Effector memory CD8-positive, alpha-beta T cell (primary cell): ENCODE measurements at places on chromosomes 13 and 19.

- H3K4me1 ChIP-seq: no peaks in the 10 kb centered on the region
- H3K27ac ChIP-seq: no peak overlapping the region
- no peak for DNase-seq
- H3K36me3 ChIP-seq: no peaks in the 10 kb centered on the region
- H3K4me3 ChIP-seq: no peak overlapping the region
These were observed 1626.2 kb upstream of the PCDH20 start for GRCh38 chr13:63041640-63042414.

DNA sequence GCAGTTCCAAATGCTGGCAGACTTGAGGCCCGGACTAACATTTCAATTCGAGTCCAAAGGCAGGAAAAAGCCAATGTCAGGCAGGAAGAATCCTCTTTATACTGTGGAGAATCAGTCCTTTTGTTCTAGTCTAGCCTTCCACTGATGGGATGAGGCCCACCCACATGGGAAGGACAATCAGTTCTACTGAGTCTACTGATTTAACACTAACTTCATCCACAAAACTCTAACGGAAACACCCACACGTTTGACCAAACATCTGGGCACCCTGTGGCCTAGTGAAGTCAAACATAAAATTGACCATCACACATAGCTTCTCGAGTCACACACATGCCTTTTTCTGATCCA is 100.3 kb downstream of the UBL3 start:
- no peaks in the 10 kb centered on the region for H3K36me3 ChIP-seq
- no peak overlapping the region for H3K4me3 ChIP-seq
- no peak overlapping the region for H3K27ac ChIP-seq
- no peaks in the 10 kb centered on the region for H3K4me1 ChIP-seq
- no peak for DNase-seq
- peaks cover 41% of the 10 kb centered on the region for H3K27me3 ChIP-seq

DNA sequence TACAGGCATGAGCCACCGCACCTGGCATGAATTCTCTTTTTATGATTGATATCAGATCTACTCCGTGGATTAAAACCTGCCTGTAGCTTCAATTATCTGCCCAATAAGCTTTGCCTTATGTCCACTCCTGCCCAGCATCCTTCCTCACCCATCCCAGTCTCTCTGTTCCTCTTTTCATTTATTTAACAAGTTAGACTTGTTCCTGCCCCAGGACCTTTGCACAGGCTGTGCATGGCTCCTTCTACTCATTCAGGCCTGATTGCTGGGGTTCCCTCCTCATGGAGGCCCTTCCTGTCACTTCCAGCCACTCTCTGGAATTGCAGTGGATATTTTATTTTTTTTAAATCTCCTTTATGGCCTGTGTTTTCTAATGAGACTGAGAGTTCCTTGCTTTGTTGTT is 27.6 kb downstream of the SMARCA4 start:
- no peak overlapping the region for H3K4me3 ChIP-seq
- H3K36me3 ChIP-seq: peaks cover 40% of the 10 kb centered on the region
- no peaks in the 10 kb centered on the region for H3K27me3 ChIP-seq
- no peak overlapping the region for H3K27ac ChIP-seq

- H3K4me3 ChIP-seq: no peak overlapping the region
- peaks cover 18% of the 10 kb centered on the region for H3K27me3 ChIP-seq
- no peak for DNase-seq
- H3K36me3 ChIP-seq: peaks cover 3% of the 10 kb centered on the region
- H3K27ac ChIP-seq: no peak overlapping the region
These were observed 5.8 kb upstream of the CYP4F8 start for GRCh38 chr19:15609261-15609660.

DNA sequence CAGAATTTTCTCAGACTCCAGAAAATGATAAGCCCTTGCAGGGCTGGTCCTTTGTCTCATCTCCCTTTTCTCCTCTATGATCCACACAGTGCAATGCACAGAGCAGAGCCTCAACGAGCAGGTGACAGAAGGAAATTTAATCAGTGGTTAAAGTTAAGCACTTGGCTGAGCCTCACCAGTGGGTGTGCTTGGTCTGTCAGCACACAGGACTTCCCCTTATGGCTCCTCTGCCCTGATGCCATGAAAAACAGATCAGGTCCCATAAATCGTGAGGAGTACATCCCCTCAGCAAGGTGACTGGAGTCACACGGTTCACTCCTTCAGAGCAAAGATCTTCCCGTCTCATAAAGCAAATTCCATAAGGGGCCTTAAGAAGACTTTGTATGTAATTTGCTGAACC is 818.2 kb downstream of the UQCRFS1 start:
- DNase-seq: no peak
- no peak overlapping the region for H3K4me3 ChIP-seq
- no peaks in the 10 kb centered on the region for H3K27me3 ChIP-seq
- no peaks in the 10 kb centered on the region for H3K4me1 ChIP-seq

GRCh38 chr13:23427881-23428528 is 5.5 kb downstream of the SACS start:
- H3K27me3 ChIP-seq: peaks cover 42% of the 10 kb centered on the region
- no peak overlapping the region for H3K27ac ChIP-seq
- H3K36me3 ChIP-seq: no peaks in the 10 kb centered on the region
- H3K4me1 ChIP-seq: peaks cover 4% of the 10 kb centered on the region
- no peak overlapping the region for H3K4me3 ChIP-seq

DNA sequence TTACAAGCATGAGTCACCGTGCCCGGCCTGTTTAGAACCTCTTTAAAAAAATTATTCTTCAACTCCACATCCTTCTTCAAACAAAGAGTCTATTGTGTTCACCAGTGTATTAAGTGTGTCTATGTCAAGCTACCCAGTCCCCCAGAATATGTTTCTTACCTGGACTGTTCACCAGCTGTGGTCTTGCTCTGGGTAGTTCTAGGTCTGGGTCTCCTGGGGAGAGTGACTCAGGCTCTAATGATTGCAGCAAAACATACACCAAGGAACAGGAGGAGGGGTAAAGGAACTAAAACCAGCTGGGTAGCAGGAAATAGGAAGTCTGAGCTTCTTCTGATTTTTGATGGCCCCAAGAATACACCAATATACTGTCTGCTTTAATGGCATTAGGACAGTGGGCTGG is at the start of gene FPR1:
FPR1 (minus strand) TSS at position 224 of the 400 bp plus-strand sequence. CDS start 4,884 bp downstream, outside the sequence.
- H3K27ac ChIP-seq: no peak within 1 kb of the TSS
- H3K4me1 ChIP-seq: no peaks in the 10 kb centered on the region
- H3K36me3 ChIP-seq: peaks cover 3% of the 10 kb centered on the region
